ENCODE measurements at places on chromosomes 7 and 10.

DNA sequence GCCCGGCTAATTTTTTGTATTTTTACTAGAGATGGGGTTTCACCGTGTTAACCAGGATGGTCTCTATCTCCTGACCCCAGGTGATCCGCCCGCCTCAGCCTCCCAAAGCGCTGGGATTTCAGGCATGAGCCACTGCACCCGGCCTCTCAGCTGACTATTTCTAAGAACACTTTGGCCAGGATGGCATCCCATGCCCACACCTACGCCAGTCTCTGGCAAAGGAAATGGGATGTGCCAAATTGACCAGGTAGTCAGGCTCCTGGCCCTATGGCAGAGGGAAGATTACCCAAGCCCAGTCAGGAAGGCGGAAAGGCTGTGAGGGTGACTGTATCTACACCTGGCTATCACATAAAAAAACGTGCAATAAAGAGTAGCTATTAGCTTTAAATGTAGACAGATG is 94.1 kb upstream of the DUSP5 start:
- no peak for DNase-seq

DNA sequence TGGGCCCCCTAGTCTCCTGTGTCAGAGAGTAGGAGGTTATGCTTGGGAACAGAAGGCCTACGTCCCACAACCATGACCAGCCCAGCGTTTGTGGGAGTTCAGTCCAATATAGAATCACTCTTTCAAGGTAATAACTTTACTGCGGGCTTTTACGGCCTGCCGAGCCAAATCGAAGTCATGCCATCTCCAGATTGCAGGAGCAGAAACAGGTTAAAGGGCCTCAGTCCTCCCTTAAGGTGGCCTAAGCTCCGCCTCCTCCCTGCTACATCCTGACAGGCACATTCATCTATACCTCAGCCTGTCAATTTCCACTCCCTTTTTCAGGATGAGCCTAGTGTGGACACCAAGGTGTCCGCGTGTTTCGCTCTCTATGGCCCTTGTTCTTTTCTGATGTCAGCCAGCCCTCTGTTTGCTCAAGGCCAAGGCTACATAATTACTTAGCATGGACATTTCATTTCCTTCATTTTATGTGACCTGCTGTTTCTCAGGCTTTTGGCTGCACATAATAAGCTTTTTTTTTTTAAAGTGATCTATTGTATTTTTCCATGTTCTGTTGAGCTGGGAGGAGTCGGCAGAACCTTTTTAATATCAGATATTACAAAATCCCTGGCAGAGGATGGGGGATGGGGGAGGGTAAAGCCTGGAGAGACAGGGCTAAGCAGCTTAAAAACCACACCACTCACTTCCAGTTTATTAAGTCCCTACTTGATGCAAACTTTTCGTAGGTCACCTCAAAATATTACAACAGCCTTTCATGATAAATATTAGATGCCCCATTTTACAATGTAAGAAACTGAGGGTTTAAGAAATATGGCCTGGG is 84.6 kb downstream of the CACNB2 start:
- DNase-seq = no peak

GRCh38 chr10:109403551-109403950 is 519.8 kb downstream of the XPNPEP1 start:
- no peak for DNase-seq

- no peak for DNase-seq
Measured at GRCh38 chr7:53904355-53904754, 637.8 kb upstream of the VSTM2A start.

DNA sequence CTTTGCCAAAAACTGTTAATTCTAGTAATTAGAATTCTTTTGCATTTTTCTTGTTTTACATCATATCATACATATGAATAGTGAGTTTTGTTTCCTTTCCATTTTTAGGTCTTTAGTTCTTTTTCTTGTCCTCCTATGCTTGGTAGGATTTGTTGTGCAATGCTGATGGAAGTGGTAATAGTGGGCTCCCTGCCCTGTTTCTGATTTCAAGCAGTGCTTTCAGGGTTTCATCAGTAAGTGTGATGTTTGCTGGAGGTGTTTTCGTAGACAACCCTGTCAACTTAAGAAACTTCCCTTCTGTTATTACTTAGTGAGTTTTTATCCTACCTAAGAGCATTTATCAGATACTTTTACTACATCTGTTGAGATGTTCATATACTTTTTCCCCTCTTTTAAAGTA is 50.5 kb downstream of the CSGALNACT2 start:
- DNase-seq = no peak

GRCh38 chr7:32326078-32326477 is 164.1 kb downstream of the LSM5 start:
- DNase-seq = no peak

DNA sequence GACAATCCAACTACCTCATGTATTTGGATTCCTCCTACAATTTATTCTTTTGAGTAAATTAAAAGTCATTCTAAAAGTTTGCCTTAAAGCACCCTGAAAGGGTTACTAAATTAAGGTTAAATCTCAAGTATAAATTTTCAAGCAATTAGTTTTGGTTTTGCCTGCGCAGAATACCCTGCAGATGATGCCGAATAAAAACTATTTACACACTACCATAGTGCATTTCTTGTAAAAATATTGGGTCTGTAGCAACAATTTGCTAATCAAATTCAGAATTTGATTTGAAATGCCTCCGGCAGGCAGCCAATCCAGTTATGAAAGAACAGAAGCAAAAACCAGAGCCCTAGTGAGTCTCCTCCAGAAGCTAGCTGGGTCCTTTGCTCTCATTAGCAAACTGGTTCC is 122.2 kb downstream of the TWIST1 start:
- DNase-seq = no peak

DNA sequence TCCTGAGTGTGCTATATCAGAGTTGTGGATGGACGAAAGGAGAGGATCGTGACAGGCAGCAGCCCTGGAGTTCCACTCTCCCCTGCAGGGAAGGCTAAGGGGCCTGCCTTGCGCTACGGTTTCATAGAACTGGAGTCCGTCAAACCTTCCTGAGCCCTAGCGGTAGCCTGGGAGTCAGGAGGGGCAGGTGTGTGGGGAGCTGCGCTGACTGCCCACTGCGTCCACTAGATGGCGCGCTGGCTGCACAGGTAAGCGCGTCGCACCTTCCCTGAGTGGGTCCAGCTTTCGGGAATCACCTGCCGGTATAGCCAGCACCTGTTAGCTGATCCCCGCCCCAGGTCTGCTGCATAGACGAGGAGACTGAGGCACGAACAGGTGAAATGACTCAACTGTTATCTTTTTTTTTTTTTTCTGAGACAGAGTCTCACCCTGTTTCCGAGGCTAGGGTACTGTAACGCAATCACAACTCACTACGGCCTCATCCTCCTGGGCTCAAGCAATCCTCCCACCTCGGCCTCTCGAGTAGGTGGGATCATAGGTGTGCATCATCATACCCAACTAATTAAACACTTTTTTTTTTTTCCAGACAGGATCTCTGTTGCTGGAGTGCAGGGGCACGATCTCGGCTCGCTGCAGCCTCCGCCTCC is 20.2 kb upstream of the BAIAP2L1 start:
- DNase-seq = peak; percentile 22

DNA sequence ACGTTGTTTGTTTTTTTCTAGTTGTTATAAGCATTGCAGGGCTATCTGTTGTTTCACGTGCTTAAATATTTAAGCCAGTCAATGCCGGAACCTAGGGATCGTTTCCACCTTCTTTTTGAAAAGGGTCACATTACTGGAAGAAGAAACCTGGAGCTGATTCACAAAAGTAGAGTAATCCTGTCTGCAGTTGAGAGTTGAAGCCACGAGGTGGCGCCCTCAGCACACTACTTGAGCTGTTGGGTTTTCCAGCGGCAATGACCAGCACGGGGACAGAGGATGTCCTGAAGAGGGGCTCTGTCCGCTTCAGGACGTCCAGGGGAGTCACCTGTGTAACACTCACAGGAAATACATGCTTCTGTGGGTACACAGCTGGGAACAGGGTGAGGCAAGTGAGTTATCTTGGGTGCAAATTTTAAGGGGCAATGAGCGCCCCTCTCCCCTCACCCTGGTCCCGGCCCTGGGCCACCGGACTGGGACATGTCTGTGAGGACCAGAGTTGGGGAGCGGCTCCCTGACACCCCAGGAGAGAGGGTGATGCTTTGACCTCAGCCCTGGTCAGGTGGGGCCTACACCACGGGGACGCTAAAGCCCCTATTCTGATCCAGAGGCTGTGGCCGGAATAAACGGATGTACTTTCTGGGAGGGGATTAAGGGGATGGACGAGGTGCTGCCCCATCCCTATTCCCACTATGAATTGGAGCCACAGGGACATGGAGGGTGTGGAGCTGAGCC is 26.3 kb upstream of the WDFY4 start:
- no peak for DNase-seq

DNA sequence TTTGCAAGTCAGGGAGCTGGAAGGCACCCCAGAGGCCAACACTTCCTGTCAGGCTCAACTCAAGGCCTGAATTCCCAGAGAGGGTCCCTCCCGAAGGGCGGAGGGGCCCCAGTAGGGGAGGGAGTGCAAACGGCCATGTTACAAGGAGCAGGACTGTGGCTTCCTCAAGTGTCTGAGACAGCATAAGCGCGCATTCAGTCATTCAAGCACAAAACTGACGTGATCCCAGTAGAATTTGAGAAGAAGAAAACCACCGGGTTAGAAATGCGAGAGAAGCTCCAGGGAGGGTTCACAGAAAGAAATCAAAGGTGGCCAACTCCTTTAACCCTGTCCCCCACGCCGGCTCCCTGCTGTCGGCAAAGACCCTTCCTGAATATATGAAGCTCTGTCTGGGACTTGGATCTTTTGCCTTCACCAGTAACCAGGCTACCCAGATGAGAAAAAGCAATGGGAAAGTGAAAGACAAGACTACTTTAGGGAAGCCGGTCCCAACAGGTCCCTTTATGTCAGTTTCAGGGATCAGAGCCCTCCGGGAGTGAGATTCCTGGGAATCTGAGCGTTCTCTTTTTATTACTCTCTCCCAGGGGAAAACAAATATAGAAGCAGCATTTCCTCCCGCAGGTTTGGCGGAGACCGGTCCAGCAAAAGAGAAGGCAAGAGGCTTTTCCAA is 1.3 kb downstream of the AFAP1L2 start:
- no peak for DNase-seq

GRCh38 chr7:16817536-16817935 is 12.7 kb upstream of the AGR2 start:
- no peak for DNase-seq

DNA sequence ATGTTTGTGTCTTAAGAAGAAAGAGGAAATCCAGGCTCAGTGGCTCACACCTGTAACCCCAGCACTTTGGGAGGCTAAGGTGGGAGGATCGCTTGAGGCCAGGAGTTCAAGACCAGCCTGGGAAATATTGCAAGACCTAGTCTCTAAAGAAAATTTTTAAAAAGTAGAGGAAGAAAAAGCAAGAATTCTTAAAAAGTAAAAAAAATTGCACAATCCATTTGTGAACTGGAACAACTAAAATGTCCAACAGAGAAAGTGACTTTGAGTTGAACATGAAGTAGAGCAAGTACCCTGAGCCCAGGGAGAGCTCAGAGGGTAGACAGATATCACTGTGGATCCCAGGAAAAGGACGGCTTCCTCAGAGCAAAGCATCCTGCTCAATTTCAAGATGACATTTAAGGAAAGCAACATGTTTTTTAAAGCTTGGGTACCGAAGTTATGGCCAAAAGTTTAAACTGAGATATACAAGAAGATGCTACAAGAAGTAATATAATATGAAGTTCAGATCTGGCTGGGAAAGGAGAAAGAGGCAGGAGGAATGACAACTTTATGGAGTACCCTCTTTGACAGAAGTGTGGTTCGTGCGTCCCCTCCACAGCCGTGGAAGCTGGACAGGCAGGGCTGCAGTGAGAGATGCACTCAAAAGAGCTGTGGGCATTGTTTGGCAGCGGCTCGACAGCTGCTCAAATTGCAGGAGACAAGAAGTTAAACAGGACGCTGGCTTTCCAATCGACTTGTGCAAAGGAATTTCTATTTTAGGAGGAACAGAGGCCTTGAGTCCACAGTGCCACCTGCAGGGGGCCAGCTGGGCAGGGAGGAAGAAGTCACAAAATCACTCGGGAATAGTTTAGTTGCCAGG is 201.3 kb downstream of the JCAD start:
- DNase-seq = no peak

GRCh38 chr10:91082447-91082846 is 138.0 kb upstream of the PCGF5 start:
- no peak for DNase-seq

DNA sequence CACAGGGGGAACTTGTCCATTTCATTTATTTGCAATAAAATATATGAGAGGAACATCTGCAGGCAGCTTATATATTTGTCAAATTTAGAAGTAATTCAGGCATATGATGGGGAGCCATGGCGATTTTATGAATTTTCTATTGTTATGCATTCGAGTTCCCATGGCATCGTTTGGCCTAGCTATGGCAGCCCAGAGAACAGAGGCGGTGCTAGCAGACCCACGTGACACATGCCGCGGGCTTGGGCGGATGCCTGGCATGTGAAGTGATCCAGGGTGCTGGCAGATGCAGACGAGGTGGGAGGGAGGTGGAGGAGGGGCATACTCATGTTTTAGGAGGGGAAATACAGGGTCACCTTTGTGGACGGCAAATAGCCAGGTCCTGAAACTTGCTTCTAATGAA is 560.0 kb upstream of the GALNT17 start:
- DNase-seq = no peak

GRCh38 chr7:44325201-44325671 is at the start of gene CAMK2B:
CAMK2B (minus strand) TSS chr7:44325594; CDS start chr7:44325421, 173 bp downstream.
- no peak for DNase-seq

- DNase-seq = peak; percentile 62
Measured at GRCh38 chr10:80468002-80468401, 13.9 kb downstream of the TSPAN14 start.

- DNase-seq = no peak
Measured at GRCh38 chr7:47423196-47423595, 158.7 kb downstream of the TNS3 start.

DNA sequence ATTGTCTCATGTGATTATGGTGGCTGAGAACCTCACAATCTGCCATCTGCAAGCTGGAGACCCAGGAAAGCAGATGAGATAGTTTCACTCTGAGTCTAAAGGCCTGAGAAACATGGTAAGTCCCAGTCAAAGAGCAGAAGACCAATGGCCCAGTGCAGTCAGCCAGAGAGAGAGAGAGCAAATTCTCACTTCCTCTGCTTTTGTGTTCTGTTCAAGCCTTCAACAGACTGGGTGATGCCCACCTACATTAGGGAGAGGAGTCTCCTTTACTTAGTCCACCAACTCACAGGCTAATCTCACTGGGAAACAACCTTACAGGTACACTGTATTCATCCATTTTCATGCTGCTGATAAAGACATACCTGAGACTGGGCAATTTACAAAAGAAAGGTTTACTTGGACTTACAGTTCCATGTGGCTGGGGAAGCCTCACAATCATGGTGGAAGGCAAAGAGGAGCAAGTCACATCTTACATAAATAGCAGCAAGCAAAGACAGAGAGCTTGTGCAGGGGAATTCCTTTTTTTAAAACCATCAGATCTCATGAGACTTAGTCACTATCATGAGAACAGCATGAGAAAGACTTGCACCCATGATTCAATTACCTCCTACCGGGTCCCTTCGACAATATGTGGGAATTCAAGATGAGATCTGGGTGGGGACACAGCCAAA is 4.7 kb upstream of the FRMPD2 start:
- no peak for DNase-seq

- no peak for DNase-seq
Measured at GRCh38 chr7:6260291-6261187, 11.9 kb downstream of the CYTH3 start.

GRCh38 chr10:96244354-96244753 is 27.0 kb downstream of the BLNK start:
- no peak for DNase-seq

- DNase-seq = no peak
Measured at GRCh38 chr7:139109983-139110411, 477 bp upstream of the ZC3HAV1 start.

- DNase-seq = no peak
Measured at GRCh38 chr10:12559578-12560178, 210.3 kb downstream of the CAMK1D start.
